Renal cortical epithelial cell (primary cell): ENCODE measurements at places on chromosomes 12 and 14. TPM values are rescaled to one million over a fixed set of nuclear protein-coding genes. Genes with fewer than 3 reads are reported as not detected.

DNA sequence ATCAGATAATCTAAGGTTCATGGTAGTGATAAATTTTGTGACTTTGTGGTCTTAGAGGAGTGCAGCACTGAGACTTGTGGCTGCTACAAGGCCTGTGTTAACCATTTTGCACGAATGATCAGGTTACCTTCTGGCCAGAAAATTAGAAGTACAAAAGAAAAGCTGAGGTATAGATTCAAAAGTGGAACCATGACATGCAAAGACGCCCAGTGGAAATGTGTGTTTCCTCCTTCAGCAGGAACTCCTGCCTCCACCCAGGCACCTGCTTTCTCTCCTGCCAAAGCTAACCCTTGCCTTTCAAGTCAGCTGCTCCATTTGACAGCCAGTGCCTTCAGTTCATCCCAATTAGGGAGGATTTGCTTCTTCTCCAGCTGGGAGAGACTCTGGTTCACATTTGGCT lies 10.1 kb downstream of the PDE6H start:
- no peak for DNase-seq

DNA sequence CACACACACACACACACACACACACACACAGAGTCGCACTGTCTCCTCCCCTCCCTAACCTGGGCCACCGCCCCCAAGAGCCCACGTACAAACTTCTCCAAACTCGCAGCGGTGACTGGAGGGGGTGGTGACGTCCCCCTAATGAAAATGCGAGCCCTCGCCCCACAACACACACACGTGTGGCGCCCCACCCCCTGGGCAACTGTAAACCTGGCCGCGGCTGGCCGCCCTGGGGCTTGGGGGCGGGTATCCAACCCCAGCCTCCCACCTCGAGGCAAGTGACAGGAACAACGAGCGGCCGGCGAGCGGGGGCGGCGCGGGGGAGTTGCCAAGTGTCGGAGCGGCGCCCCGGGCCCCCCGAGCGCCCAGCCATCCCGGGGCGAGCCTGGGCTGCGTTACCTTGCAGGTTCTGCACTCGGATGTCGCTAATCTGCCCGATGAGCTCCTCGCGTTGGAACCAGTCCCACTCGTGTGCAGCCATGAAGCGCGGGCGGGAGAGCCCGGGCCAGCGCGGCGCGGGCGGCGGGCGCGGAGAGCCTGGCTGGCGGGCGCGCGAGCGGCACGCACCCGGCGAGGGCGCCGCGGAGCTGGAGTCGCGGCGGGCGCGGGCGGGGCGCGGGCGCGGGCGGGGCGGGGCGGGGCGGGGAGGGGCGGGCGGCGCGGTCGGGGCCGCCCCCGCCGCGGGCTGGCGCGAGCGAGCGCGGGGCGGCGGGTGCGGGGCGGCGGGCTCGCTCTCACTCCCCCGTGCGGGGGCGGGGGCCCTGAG lies at the start of gene CLMN:
Gene CLMN (minus strand): TSS at position 597 of the 766 bp plus-strand sequence. CDS start 116 bp downstream, at position 481.
- no peak for DNase-seq

DNA sequence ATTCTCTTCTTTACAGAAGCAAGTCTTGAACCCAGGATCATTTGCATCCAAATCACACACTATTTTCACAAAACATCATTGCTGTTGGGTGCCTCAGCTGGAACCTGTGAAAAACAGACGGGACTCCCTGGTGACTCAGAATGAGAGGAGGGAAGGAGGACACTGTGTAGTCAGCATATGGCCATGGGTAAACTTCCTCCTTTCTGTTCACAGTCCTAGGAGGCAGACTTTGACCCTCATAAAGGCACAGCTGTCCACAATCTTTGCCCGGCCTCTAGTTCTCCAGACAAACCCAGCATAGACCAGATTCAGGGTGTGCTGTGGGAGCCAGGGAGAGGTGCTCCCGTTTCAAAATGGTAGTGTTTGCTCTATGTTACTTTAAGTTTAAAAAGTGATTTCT lies 62.0 kb downstream of the DYRK2 start:
- peak; percentile 76 for DNase-seq

- no peak for DNase-seq
Measured at GRCh38 chr12:132662901-132663755, 24.0 kb downstream of the POLE start.

DNA sequence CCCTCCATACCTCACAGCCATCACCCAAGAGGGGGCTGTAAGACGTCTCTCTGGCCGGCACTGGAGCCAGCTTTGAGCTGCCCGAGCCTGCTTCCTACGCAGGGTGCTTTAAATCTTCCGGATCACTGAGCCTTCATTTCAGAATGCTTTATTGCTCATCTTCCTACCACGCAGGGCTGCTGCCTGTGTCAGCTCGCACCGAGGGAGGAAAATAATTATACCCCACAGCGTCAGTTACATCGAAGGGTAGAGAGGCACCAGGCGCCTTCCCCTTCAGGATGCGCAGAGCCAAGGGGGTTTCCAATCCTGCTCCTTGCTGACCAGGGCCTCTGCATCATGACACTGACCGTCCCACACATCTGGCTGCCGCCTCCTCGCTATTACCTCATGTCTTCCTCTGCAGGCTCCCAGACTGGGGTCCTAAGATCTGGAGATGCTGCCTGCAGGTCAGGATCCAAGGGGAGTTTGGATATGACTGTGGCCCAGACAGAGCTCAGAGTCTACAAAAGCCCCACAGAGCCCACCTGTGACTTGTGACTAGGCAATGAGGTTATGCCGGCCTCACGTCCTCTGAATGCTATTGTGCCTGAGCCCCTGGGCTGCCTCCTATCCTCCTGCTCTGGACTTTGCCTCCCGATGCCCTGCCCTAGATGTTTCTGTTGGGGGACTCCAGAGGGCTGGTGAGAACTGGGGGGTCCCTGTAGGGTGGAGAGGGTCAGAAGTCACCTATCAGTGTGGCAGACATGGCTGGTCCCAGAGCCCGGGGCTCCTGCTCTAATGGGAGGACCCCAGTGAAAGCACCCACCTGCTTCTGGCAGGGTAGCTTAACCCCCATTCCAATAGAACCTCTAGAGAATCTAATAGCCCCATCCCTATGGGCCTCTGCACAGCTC lies 220.3 kb upstream of the RTL1 start:
- peak; percentile 11 for DNase-seq

GRCh38 chr14:76235628-76236027 lies 83.9 kb downstream of the GPATCH2L start:
- DNase-seq: no peak

DNA sequence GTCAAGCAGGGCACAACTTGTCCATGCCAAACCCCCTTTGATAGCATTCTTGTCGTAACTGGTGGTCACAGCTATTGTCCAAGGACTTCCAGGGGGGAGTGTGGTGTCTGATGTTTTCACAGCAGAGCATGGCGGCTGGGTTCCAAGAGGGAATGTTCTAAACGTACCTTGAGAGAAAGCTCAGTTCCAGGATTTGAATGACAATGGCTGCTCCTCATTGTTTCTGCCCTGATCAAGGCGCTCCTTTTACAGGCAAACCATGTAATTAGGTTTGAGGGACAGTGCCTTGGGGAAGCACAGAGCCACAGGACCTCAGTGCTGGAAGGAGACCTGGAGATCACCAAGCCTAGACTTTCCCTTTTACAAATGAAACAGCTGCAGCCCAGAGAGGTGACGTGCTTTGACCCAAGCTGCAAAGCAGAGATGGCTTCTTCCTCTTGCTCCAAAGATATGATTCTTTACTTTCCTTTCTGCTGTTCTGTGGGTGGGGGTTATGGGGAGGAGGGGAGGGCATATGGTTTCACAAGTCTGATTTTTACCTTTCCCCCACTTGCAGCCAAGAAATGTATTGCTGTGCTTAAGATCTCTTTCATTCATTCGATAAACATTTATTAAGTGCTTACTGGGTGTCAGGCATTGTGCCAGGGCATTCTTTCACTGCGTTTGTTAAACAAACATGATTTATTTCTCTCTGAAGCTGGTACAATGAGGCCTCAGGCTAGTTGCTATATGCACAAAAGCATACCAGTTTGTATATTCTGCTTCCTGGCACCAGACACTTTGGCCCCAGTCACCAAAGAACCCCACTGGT lies 172.8 kb downstream of the KTN1 start:
- peak; percentile 94 for DNase-seq

GRCh38 chr14:76413962-76414600 lies 38.1 kb downstream of the ESRRB start:
- DNase-seq: no peak

GRCh38 chr14:32908196-32909084 lies 30.2 kb upstream of the NPAS3 start:
- no peak for DNase-seq

- no peak for DNase-seq
Measured at GRCh38 chr14:55502746-55503284, 62.4 kb upstream of the TBPL2 start.

The SCNN1A gene
- 57.5 and 243 TPM in 2 replicates for total RNA-seq

The FGF6 gene
- not detected in 2 replicates for total RNA-seq

The NKX2-8 gene
- total RNA-seq: not detected in 2 replicates

The TMEM229B gene
- 0.69 and 3.9 TPM in 2 replicates for total RNA-seq

The NUAK1 gene
- 10.8 and 21.4 TPM in 2 replicates for total RNA-seq

The AGAP2 gene
- total RNA-seq: under 0.01 and 0.17 TPM in 2 replicates

The KCNA1 gene
- total RNA-seq: not detected in 2 replicates

The DDHD1 gene
- total RNA-seq: 7.1 and 12.6 TPM in 2 replicates

The GDF3 gene
- total RNA-seq: not detected in 2 replicates

The SLC17A8 gene
- under 0.01 and 0.30 TPM in 2 replicates for total RNA-seq

The ADSS1 gene
- total RNA-seq: 0.87 and 2.8 TPM in 2 replicates

The ORAI1 gene
- 6.9 and 14.0 TPM in 2 replicates for total RNA-seq
